SK-N-MC (cell line): ENCODE measurements at places on chromosomes 16 and 17.

GRCh38 chr16:55570159-55570558 is 3.7 kb downstream of the CAPNS2 start:
- DNase-seq = no peak

- DNase-seq = no peak
These were observed 4.0 kb downstream of the MYH3 start for GRCh38 chr17:10652984-10653659.

DNA sequence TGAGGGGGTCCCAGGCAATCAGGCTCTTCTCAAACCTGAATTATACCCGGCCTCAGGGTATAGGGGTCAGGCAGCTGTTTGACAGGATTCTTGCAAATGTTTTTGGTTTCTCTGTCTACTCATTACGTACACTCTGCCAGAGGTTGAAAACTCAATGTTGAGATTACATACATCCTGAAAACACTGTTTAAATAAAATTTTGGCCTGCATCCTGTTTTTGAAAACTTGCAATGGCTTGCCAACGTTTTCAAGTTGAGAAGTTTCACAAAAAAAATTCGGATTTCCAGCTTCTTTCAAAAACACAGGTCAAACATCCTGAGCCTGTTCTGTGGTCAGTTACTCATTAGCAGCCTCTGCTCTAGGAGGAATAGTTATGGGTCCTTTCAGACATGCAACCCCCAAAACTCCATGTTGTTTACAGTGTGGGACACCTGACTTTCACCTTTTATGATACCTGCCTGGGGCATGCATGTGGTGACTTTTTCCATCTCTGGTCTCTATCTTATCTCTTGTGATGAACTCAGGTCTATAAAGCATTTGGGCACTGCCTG is 577.8 kb downstream of the WWOX start:
- DNase-seq = no peak

DNA sequence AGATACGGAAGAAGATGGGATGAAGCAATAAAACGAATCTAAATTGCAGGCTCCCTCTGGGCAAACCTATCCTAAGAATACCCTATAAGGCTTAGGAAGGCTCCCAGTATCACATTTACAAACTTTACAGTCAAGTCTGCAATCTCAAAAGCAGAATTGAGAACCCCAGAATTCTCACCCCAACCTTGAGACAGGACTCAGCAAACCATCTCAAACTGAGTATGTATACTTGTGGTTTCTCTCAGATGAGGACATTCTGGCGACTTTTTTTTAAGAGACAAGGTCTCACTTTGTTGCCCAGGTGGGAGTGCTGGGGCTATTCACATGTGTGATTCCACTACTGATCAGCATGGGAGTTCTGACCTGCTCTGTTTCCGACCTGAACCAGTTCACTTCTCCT is 19.3 kb upstream of the ITGA2B start:
- DNase-seq = no peak

DNA sequence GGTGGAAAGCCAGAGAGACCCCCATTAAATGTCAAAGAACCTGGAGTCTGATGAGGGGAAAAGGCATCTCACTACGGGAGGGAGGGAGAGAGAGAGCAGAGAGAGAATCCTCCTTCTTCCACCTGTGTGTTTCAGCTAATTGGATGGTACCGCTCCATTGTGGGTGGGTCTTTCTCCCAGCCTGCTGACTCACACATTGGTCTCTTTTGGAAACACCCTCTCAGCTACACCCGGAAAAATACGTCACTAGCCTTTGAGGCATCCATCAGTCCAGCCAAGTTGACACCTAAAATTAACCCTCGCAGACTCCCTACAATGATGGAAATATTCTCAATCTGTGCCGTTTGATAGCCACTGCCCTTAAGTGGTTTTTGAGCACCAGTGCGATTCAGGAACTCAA is 100.4 kb downstream of the ELAC2 start:
- DNase-seq = no peak

- DNase-seq = no peak
These were observed 61.6 kb downstream of the MRTFB start for GRCh38 chr16:14132696-14133048.

DNA sequence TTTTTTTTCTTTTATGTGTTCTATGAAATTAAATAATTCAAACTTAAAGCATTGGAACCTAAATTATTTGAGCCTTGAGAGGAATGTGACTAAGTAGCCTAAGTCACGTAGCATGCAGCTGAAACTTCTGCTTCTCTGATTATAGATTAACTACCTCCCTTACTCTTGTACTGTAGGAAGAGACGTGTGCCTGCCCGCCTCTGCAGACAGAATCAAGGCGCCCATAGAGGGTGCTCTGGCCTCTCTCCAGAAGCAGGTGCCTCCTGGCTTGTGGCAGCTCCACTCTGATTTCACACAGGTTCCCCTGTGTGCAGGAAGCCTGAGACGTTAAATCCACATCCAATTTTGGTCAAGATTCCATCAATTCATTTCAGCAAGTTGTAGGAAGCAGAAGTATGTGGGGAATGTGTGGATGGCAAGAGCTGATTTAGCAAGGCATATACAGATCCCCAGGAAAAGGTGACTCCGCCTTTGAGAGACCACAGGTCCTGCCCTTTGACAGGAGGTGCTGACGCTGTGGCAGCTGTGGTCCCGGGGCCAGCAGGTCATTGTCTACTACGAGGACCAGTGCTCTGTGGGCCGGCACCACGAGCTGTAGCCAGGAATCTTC is 1418.8 kb downstream of the CDH11 start:
- DNase-seq = no peak

GRCh38 chr16:47511882-47512281 is 50.8 kb downstream of the PHKB start:
- DNase-seq = no peak

- DNase-seq = no peak
These were observed 53.1 kb downstream of the CYB5B start for GRCh38 chr16:69477546-69477945.

DNA sequence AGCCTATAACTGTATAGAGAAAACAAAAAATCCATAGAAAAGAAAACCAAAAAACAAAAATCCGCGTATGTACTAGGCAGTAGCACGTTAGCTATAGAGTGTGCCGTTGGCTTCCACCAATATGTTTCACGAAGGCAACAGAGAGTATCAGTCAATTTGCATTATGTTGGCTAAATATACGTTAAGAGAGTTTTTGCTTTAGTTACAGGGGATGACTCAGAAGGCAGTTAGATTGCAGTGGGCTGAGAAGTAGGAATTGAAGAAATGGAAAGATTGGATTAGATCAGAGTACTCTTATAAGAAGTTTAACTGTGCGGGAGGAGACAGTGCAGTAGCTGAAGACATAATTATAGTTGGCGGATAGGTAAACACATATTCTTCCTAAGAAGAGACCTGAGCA is 911 bp upstream of the NACA2 start:
- no peak for DNase-seq

DNA sequence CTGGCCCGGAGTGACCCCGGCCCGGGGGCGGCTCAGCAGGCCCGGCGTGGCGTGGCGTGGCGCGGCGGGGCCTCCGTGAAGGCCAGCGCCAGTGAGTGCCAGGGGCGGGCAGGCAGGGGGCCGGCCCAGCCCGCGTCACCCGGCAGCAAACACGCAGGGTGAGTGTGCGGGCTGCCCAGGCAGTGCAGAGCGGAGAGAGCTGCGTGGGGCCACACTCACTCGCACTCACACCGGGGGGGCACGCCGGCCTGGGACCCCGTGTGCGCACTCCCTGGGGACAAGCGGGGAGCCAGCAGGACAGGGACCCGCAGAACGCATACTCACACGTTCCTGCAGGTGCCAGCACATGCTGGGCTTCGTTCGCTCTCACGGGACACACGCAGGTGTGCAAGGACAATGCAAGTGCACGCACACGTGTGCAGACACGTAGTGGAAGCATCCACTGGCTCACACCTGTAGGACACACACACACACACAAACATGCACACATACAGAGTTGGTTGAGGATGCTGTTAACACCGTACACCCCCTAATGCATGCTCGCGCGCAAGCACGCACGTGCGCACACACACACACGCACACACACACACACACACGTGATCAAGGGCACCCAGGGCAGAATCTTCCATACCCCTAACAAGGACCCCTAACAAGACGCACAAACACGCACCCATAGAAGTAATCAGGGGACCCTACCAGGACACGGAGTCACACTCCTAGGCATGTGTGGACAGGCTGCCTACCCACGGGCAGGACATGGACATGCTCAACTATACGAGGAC is 7.7 kb downstream of the USP6 start:
- DNase-seq = no peak

DNA sequence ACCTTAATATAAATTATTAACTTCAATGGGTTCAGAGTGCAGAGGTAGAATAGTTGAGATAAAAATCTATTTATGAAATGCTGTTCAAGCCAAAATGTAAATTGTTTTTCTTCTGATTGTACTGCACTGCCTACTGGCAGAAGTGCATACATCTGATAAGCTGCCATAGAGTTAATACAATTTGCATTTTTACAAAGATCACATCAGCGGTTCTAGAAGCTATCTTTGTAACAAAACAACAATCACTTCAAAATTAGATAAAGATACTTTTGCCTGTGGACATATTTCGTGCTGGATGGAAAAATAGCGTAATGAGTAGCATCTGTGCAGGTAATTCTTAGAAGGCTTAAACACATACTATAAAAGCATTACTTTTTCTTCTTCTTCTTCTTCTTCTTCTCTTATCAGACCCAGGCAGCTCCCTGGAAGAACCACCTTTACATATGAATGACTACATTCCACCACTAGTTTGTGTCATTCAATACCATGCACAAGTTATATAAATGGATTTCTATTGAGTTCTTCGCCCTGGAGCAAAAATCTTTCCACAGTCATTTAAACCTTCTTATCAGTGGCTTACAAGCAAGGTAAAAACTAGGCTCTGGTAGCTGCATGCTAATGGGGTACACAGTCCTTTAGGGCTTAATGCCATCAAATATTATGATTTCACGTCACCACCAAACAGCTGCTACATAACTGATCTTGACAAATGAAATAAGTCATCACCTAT is 47.0 kb downstream of the SYNRG start:
- no peak for DNase-seq

DNA sequence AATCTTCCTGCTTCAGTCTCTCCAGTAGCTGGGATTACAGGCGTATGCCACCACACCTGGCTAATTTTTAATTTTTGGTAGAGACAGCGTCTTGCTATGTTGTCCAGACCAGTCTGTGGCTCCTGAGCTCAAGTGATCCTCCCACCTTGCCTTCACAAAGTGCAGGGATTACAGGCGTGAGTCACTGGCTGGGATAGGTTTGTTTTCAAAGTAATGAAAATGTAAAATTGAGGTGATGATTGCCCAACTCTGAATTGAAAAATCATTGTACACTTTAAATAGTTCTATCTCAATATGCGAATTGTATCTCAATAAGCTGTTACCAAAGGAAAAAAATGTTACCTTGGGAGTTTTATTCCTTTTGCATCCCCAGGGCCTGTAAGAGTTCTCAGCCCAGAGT is 1.2 kb upstream of the AMFR start:
- DNase-seq = no peak

DNA sequence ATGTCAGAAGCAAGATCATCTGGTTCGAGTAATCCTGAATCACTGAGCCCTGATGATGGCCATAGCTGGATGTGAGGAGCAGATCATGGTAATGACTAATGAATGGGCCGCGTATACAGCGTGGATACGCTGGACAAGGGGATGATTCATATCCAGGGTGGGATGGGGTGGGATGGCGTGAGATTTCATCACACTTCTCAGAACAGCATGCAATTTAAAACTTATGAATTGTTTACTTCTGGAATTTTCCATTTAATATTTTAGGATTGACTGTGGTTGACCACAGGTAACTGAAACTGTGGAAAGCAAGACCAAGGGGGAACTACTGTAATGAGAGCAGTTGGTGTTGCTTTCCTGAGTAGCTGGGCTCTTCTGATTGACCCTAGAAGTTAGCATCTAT is 225.5 kb downstream of the STX8 start:
- DNase-seq = no peak

GRCh38 chr17:49992191-49992932 is 2.7 kb downstream of the DLX3 start:
- no peak for DNase-seq

GRCh38 chr17:55420776-55421178 is 858 bp downstream of the MMD start:
- DNase-seq = no peak

DNA sequence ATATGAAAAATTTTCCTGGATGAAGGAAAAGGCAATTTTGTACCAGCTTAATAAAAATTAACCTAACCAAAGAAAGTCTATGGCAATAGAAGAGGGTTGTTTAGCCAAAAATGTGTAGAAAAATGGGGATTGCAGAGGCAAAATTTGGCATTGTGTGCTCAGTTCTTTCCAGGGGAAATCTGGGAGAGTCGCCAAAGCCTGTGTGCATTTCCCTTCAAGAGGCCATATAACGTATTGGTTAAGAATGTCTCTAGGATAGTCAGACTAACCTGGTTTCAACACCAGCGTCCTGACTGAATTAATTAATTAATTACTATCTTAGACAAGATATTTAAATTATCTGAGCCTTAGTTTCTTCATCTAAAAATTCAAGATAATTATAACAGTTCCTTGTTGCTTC is 44.8 kb upstream of the HLF start:
- DNase-seq = no peak

DNA sequence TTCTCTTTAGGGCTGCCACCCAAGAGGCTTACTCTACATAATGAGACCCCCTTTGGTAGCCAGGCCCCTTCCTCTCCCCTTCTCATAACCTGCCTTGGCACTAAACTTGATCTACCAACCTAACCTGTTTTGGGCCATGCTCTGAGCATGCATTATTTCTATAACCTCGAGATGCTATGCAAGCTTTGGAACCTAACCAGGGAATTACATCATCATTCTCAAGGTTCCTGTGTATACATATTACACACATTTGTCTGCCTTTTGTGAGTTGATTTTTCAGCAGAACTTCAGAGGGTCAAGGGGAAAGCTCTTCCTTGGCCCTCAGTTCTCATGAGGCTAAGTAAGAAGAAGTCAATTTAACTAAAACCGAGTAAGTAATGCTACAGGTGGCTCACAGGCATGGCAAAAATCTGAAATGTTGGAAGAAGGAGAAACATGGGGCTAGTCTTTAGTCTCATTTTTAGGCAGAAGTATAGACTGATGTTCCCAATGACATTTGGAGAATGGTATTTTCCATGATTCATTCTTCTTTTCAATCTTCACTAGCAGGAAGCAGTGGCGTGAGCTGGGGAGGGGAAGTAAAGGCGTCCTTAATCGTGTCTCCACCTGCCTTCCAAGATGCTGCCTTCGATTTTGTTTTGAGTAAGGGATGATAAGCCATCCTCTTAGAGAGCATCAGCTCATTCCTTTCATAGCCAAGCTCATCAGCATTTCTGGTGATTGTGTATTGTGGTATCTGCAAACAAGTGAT is 308.4 kb downstream of the ABCC12 start:
- no peak for DNase-seq

- no peak for DNase-seq
These were observed 75.5 kb downstream of the AATF start for GRCh38 chr17:37024181-37024637.

- DNase-seq = no peak
These were observed 8.4 kb downstream of the TXNL4B start for GRCh38 chr16:72085002-72085401.

- no peak for DNase-seq
These were observed 3.3 kb upstream of the ZC3H7A start for GRCh38 chr16:11800382-11800718.
